RWPE1 (cell line): ENCODE measurements at places on chromosomes 16 and 17.

DNA sequence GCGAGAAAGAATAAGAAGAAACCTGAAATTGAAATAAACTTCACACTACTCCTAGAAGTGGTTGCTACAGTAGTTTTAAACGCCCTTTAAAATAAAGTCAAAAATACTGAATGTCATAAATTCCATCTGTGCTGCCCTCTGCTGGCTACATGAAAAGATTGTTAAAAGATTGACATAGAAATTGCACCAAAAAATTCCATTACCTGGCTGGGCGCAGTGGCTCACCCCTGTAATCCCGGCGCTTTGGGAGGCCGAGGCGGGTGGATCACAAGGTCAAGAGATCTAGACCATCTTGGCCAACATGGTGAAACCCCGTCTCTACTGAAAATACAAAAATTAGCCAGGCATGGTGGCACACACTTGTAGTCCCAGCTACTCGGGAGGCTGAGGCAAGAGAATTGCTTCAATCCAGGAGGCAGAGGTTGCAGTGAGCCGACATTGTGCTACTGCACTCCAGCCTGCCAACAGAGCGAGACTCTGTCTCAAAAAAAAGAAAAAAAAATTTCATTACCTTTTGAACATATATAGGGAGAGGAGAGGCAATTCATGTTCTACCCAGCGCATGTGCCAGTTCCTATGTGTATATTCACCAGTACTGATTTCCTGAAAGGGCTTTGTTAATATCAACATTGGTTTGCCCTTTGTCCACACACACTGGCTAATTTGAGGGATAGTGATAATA, 36.5 kb downstream of the CYTH1 start:
- no peak for DNase-seq

- peak; percentile 66 for DNase-seq
Observed at GRCh38 chr16:51880776-51881175, 666.2 kb downstream of the TOX3 start.

- DNase-seq = no peak
Observed at GRCh38 chr16:71359431-71359830, 908 bp downstream of the CALB2 start.

GRCh38 chr16:84692451-84693214, 7.2 kb upstream of the USP10 start:
- DNase-seq = no peak

DNA sequence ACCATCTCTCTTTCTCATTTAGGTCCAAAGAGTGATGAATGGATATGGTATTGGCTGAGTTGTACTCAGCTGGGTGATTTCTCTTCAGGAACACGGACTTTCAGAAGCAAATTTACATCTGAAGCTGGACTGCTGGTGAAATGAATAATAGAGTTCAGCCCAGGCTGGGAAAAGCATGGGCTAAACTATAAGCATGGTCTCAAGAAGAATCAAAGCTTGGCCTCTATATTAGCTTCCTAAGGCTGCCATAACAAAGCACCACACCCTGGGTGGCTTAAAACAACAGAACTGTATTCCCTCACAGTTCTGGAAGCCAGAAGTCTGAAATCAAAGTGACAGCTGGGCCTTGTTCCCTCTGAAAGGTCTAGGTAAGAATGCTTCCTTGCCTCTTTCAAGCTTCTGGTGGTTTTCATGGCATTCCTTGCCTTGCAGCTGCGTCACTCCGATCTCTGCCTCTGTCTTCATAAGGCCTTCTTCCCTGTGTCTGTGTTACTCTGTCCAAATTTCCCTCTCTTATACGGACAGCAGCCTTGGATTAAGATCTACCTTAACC, 89.8 kb upstream of the CES5A start:
- no peak for DNase-seq

DNA sequence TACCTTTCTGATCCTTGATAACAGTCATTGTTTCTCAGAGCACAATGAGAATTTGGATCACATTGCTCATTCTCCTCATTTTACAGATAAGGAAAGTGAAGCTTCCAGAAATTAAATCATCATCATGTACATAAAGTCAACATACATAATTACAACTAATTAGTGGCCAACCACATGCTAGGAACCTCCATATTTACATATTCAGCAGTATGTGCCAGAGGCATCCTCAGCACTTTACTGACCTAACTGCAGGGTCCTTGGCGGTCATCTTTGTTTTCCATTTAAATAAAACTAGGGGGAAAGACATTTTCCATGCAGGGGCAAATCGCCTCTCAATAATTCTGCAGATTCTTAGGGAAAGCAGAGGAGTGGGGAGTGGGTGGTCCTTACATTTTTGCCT, 752.9 kb downstream of the KCNJ2 start:
- DNase-seq = no peak

DNA sequence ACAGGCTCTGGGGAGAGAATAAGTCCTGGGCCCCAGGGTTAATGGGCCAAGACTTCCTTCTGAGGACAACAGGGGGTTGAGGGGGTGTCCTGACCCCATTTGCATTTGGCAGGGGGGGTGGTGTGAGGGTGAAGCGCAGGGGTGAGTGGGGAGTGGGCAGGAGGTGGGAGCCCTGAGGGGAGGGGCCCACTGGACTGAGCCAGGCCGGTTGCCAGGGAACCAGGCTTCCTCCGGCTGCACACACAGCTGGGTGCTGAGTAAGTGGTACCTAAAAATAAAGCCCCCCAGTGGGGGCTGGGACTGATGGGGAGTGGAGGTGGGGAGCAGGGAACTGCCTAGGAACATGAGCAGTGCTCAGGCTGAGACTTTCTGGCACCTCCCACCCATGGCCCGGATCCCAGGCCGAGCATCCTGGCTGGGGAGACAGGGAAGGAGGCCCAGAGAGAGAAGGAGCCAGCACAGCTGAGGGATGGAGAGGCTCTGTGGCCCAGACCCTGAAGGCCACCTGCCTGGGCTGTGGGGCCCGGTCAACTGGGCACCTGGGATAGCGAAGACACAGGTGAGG, 7.5 kb upstream of the RASD1 start:
- no peak for DNase-seq

DNA sequence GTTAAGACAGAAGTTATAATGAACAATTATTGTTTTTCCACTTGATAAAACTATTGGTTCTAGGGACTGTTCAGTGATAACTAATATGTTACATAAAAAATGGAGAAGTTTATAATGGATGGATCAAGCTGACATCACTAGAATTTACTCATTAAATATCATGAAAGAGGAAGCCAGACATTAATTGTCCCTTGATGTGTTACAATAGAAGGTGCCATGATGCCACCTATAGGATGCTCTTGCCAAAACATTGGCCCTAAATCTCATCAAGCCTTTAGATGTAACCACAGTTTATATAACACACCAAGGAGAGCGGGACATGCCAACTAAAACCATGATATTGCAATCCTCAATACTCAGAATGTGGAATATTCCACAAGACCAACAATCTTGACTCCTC, 147.9 kb upstream of the MON1B start:
- DNase-seq = peak; percentile 6

DNA sequence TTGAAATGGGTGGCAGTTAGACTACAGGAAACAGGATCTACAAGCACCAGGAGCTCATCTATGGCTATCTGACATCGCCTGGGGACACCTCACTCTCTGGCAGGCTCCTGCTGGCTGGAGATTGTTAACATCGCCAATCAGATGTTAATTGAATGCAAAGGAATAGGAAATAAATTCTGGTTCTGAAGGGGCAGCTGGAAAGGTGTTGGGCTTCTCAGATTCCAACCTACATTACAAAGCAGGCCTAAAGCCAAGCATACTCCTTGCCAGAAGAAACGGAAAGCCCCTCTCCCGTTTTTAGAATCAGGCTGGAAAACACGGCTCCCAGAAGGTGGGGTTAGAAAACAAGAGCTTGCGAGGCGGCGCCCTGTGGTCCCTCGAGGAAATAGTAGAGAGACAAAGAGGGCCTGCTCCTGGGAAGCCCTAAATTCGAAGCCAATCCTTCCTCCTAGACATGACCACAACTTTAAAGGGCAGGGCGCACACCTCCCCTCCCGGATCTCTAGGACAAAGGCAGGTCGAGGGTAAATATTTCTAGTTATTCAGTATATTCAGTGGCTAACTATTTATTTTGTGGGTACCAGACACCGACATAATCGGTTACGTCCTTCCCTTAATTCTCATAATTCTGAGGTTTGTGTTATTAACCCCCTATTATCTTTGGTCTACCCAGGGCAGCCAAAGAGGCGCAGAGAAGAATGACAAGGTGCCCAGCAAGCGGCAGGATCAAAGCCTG, 763 bp upstream of the TOM1L1 start:
- no peak for DNase-seq

- peak; percentile 50 for DNase-seq
Observed at GRCh38 chr16:4290236-4290830, 17.5 kb upstream of the TFAP4 start.

- DNase-seq = no peak
Observed at GRCh38 chr17:56910509-56911235, 3.2 kb downstream of the TRIM25 start.

DNA sequence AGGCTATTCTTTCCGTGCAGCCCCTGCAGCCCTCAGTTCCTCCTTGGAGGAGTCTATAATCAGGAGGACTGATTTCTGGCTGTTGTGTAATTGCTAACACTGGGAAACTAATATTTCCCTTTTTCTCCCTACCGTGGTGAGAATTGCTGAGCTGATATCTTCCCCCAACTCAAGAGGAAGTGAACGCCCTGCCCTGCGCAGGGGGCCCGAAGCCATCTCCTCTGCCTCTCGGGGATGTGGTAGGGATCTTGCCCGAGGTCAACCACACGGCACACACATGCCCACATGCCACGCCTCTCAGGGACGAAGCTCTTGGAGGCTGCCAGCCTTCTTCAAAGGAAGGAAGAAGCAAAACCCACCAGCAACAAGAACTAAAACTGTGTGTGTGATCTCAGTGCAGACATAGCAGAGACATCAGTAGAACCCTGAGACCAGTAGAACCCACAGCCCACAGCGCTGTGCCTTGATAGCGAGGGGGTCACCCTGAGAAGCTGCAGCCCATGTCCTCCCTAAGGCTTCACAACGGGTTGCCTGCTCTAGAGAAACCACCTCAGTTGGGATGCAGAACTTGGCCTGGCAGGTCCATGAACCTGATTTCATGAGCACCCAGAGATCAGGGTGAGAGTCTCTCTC, 8.9 kb upstream of the ULK2 start:
- DNase-seq = no peak

DNA sequence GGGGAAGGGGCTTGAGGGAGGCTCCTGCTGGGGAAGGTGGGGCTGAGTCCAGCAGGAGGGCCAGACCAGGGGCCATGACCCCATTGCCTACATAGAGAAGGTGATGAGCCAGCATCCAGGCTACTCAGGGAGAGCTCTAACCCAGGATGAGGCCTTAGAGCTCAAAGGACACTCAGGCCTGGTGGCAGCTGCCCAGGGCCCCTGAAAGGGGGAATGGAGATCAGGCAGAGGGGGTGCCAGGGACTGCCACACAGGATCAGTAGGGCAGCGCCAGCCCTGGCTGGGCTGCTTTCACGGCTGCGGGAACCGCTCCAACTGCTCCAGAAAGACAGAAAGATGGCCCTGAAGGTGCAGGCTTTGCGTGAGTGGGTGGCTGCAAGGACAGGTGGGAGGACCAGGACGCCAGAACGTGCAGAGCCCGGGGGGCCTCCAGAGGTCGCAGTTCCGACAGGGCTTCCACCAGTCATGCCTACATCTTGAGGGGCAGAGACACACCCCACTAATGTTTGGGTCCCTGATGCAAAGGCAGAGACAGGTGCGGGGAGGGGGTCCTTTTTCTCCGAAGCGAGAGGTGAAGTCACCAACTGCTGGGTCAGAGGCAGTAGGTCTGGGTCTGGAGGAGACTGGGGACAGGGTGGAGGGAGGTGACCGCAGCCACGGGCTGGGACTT, 882 bp upstream of the ATP6V0C start:
- DNase-seq = no peak

- DNase-seq = no peak
Observed at GRCh38 chr17:79176792-79177601, 102.4 kb downstream of the ENGASE start.

DNA sequence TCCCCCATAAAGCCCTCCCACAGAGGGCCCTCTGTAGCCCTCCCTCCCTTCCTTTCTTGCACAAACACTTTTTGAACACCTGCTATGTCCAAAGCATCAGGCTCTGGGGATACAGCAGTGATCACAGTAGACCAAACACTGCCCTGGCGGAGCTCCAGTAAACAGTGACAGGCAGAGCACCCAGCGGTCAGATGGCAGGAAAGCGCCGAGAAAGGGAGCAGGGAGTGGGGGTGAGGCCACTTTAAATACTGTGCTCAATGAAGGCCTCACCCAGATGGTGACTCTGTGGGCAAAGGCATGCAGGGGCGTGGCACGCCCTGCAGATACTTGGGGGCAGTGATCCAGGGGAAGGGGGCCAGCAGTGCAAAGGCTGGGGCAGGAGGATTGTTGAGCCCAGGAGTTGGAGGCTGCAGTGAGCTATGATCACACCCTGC, 7.6 kb downstream of the PRR29 start:
- DNase-seq = no peak

GRCh38 chr16:57728336-57729181, 7.0 kb upstream of the KATNB1 start:
- no peak for DNase-seq

DNA sequence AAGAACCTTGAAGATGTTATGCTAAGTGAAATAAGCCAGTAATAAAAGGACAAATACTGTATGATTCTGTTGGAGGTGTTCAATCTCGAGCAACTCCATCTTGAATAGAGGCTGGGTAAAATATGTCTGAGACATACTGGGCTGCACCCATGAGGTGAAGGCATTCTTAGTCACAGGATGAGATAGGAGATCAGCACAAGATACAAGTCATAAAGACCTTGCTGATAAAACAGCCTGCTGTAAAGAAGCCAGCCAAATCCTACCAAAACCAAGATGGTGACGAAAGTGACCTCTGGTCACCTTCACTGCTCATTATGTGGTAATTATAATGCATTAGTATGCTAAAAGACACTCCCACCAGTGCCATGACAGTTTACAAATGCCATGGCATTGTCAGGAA, 98.1 kb downstream of the RGS9 start:
- no peak for DNase-seq

GRCh38 chr17:1649844-1650501, at the start of gene RILP:
Gene RILP (minus strand): TSS chr17:1649866. CDS start chr17:1649804, 62 bp downstream.
- peak; percentile 64 for DNase-seq

- DNase-seq = no peak
Observed at GRCh38 chr17:79191270-79191934, 116.8 kb downstream of the ENGASE start.

DNA sequence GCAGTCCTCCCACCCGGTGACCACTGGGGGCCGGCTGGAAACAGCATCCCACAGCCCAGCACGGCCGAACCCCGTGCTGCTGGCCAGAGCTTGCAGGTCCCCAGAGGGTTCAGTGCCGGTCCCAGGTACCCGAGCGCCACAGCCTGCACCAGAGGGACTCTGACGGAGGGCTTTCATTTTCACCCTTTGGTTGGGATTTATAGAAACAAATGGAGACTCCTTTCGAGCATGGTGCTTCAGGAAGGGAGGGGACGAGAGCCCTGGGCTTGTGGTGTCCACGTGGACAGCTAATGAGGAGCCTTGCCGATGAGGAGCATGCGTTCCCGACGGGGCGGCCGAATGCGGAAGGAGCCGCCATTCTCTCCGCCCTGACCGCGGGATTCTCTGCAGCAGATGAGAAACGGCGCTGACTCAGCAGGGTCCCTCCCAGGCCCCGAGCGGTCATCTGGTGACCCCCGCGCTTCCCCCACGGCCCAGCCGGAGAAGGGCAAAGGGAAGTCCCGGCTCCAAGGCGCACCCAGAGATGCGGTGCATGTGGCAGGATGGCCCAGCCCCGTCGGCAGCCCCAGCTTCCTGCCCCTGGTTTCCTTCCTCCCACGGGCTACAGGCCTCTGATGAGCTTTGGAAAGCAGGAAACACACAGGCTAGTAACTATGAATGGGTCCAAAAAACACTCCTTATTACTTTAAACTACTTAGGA, 9.8 kb downstream of the SLC38A10 start:
- no peak for DNase-seq

GRCh38 chr17:34406226-34406625, 43.2 kb upstream of the CCL1 start:
- no peak for DNase-seq
